Activated CD4-positive, alpha-beta T cell treated with anti-CD3 and anti-CD28 coated beads for 24 hours (primary cell): ENCODE measurements at places on chromosomes 4 and X.

DNA sequence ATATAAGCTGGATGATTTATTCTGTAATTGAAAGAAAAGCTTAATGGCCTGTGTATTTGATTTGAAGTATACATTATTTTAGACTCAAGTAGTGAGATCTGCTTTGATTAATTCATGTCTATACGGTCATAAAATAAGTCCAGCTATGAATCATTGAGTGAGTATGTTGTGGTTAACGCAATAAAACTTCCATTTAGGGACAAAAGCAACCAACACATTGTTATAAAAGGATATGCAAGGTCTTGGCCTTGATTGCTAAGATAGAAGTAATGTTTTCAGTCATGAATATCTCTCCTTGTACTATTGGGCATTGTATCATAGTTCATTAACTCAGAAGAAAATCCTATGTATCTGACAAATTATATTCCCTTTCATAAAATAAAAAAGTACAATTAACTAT, 162.1 kb downstream of the EPHA5 start:
- no peak for DNase-seq

- DNase-seq, result no peak
Measured at GRCh38 chrX:8846266-8846665, 45.1 kb upstream of the FAM9A start.

DNA sequence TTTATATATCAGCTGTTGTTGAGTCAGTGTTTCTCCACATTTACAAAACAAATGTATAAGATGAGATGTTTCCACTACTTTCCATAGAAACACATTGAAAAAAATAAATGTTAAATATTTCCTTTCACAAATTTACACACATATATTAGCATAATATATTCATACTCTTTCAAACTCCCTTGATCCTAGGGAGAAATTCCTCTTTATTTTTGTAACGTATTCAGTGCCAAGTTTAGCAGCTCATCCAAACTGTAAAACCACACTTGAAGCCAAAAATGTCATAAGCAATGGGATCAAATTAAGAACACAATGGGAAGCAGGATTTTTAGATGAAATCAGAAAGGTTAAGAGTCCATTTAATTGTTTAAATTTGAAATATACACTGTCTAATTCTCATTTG, 381.1 kb upstream of the MAD2L1 start:
- no peak for DNase-seq

DNA sequence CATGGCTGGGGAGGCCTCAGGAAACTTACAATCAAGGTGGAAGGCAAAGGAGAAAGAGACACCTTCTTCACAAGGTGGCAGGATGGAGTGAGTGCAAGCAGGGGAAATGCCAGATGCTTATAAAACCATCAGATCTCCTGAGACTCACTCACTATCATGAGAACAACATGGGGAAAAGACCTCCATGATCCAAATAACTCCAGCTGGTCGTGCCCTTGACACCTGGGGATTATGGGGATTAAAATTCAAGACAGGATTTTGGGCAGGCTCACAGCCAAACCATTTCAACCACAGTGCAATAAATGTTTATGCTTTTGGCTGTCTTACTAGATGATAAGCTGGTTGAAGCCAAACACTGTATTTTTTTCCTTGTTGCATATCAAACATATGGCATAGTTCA, 1112.4 kb downstream of the STIM2 start:
- no peak for DNase-seq

DNA sequence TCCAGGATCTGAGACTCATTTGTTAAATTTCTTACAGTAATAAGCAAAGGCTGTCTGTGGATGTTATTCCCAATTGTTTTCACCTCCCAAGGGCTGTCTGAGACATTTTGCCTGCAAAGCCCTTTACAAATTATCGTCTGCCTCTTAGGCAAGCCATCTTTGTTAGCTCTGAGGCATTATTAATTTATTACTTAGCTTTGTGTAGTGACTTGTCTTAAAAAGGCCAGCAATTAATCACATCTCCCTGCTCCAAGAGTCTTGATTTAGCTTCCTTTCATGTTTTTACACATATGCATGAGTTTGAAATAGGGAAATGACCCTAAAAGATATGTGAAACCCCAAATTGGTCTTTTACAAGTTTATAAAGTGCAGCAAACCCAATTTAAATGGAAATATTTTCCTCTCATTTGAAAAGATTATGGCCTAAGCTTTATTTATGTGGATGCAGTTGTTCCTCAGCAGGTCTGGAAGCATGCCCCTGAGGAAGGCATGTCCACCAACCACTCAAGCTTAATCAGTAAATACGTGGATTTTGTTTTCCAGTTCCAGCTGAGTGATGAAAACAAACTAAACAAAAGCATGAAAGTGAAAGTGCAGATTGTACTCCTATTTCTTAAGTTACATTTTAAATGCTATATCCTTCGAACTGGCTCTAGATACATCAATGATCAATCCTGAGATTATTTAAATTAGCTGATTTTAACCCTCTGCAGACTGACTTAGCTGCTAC, 173.6 kb upstream of the LNX1 start:
- DNase-seq, result no peak

- DNase-seq, result no peak
Measured at GRCh38 chr4:80465736-80466135, 130.2 kb downstream of the CFAP299 start.

DNA sequence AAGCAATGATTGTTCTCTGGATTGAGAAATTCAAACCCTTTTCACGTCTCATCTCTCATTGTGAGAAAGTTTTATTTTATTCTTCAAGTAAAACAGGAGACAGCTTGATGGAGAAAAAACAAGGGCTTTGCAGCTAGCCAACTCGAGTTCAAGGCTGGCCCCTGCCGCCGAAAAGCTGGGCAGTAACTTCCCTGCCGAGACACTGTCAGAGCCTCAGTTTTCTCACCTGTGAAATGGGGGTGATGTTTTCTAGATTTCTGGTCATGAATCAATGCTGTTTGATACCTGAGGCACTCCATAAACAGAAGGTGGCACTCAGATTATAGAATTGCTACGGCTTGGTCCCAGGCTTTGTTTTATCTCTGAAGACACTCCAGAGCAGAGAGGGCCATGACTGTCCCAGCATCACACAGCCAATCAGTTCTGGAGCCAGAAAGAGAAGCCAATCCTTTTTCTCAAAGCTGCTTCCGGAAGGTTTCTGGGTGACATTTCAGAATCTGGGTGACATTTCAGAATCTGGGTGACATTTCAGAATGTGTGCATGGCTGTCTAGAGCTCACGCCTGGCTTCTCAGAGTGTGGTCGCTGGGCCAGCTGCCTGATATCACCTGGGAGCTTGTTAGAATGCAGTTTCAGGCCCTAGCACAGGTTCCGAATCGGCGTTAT, 33.2 kb downstream of the HMX1 start:
- no peak for DNase-seq

GRCh38 chr4:127888559-127888958, 7.9 kb downstream of the PLK4 start:
- no peak for DNase-seq

DNA sequence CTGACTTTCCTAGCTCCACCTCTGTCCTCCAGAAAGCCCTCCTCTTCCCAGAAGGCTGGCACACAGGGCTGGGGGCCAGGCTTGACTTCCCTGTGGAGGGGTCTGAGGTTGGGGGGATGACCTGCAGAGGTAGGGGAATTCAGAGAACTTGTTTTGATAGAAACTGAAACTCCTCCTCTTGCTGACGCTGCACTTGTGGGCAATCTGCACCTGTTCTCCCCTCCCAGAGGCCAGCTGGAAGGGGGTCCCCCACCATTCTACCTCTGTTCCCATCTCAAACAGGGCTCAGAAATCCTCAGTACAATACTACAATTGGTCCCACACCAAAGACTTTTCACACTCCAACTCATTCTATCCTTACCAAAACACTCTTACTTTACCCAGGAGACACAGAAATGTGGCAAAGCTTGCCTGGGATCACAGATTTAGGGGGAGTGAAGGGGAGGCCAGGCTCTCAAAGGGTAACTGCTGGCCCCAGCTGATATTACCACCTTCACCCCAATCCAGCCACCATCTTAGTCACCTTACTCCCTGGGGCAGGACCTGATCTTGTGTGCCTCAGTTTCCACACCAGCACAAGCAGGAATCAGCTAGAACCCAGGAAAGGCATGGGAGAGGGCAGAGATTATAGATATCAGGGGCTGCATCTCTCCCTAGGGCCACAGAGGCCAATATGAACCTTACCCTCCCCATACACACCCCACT, 18.5 kb downstream of the OTUD5 start:
- peak; percentile 42 for DNase-seq

GRCh38 chrX:129161108-129161507, 362.2 kb downstream of the SMARCA1 start:
- DNase-seq, result no peak

DNA sequence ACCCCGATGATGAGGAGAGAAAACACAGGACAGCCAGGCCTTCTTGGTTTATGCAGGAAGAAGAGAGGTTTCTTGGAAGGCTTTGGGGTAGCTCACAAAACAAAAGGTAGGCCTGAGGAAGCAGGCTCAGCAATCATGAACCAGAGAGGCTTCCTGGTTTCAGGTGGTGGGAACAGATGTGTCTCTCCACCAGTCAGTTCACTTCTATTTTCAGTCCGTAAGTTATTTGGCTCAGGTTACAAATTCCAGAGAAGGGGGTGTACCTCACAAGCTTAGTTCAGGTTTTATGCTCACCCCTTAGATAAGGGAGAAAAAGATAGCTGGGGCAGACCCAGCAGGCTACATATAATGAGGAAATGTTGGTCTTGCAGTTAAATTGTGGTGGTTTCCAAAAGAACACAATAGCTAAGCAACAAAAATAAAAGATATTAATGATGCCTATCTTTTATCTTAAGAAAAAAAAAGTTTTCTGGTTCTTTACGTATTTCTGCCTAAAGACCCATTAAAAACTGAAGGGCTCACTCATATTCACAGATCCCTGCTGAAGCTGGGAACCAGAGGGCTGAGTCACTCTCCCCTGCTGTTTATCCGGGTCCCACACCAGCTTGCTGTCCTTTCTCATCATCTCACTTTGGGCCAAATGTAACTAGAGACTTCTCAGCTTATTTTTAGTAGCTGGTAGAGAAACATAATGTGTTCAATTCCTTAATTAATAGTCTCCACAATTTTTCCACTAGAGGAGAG, 177.0 kb downstream of the CAMK2D start:
- DNase-seq, result no peak

DNA sequence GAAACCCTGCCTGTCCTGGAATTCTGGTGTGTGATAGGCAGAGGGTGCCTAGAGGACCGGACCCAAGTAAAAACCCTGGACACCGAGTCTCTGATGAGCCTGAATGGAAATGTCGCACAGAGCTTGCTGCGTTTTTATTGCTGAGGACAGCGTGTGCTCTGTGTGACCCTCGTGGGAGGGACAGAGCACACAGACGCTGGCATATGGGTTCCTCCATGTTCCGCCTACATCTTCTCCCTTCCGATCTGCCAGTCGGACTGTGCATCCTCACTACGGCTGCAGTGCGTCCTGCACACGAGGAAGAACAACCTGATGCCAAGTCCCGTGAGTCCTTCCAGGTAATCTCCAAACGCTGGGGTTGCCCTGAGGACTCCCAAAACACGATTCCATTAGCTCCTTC, 68.3 kb downstream of the AFAP1 start:
- no peak for DNase-seq

DNA sequence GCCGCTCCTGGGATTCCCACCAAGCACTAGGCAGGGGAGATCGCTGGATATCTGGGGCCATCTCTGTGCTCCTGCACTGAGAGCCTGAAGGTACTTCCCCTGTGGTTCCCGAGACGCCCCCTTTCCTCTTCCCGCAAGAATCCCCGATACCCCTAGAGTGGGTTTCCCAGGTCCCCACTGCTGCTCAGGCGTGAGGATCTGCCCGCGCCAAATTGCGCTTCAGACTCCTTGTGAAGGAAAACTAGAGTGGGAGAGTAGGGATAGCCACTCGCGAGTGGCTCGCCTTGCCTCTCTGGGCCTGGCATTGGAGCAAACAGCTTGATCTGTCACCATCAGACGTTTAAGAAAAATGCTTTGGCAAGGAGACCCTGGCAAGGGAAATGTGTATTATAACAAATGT, 1.5 kb downstream of the IL1RAPL2 start:
- DNase-seq, result no peak

DNA sequence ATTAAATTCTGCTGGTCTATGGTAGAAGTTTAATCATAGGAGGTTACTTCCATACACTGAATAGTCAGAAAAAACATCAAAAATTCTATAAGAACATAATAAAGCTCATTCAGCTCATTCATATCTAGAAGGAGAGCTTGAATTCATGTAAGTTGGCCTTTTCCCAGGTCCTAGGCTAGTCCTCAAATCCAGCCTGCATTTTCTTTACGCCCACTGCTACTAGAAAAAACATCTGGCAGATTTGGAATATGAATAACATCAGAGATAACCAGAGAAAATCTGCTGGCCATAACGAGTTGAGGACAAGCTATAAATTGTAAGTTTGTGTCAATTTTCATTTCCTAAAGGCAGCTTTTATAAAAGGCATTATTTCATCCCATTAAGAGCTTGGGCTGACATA, 95.5 kb downstream of the MXRA5 start:
- no peak for DNase-seq

GRCh38 chr4:82201805-82202641, 171.8 kb downstream of the HNRNPD start:
- DNase-seq, result peak; percentile 31

- DNase-seq, result no peak
Measured at GRCh38 chr4:178784491-178784890, 1342.3 kb upstream of the AGA start.

- DNase-seq, result no peak
Measured at GRCh38 chrX:46904626-46905025, 7.6 kb upstream of the JADE3 start.

DNA sequence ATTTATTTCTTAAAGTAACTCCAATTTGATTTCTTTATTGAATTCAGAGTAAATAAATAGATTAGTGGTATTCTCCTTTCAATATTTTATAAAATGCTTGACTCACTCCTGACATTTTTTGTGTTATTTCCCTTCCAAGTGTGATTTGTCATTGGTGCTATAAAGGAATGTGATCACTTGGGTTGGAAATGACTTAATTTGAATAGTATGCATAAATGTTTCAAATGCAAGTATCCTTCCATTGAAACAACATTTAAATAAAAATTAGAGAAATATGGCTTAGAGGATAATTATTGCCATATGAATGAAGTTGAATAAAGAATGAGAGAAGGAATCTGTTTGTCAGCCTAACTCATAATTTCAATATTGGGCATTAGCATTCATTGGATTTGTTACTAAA, 182.7 kb downstream of the PABPC4L start:
- no peak for DNase-seq

- DNase-seq, result no peak
Measured at GRCh38 chr4:104728380-104729122, 233.9 kb upstream of the CXXC4 start.

GRCh38 chr4:178387756-178388155, 945.5 kb upstream of the AGA start:
- no peak for DNase-seq

- no peak for DNase-seq
Measured at GRCh38 chrX:109847257-109848187, 114.5 kb upstream of the ACSL4 start.
